CD4-positive, alpha-beta T cell treated with Interferon alpha-2 for 1 hour (primary cell): ENCODE measurements at places on chromosomes 3 and 15.

GRCh38 chr3:31051226-31051625, 156.8 kb upstream of the GADL1 start:
- no peak for DNase-seq

GRCh38 chr3:129619726-129620162, 13.3 kb upstream of the PLXND1 start:
- no peak for DNase-seq

- DNase-seq, result no peak
Measured at GRCh38 chr3:42763021-42763420, 10.0 kb downstream of the CCDC13 start.

DNA sequence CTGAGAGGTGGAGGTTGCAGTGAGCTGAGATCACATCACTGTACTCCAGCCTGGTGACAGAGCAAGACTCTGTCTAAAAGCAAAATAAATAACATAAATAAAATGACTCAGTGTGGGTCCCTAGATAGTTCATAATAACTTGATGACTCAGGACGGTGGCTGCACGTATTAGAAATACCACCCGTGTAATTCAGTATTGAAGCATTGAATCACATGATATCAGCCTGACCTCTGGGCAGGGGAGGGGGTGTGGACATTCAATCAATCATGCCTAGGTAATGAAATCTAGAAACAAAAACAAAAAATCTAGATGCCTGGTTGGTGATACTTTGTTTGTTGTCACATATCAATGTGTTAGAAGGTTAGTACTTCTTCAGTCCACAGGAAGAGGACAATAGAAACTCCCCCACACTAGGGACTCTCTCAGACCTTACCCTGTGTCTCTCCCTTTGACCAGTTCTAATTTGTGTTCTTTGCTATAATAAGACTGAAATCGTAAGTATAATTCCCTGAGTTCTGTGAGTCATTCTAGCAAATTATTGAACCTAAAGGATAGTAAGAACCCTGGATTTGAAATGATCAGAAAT, 177.3 kb downstream of the GAP43 start:
- DNase-seq, result no peak

- DNase-seq, result no peak
Measured at GRCh38 chr3:131699001-131699400, 196.2 kb upstream of the MRPL3 start.

DNA sequence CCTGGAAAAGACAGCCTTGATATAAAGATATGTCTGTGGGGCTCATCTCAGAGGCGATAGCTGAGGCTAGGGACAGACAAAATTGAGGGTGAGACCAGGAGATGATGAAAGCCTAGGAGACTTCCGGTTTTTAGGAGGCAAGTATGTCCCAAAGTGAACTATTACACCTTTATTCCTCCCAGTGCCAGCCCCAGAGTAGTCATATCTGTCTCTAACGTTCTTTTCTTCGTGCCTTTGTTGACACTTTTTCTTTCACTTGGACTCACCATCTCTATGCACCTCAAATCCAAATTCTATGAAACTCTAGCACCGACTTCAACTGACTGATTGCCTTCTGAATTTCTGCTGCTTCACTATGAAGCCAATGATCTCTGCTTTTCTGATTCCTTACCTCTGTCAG, 93.8 kb upstream of the RASGRP1 start:
- no peak for DNase-seq

- DNase-seq, result no peak
Measured at GRCh38 chr3:190492966-190493365, 20.9 kb upstream of the IL1RAP start.

DNA sequence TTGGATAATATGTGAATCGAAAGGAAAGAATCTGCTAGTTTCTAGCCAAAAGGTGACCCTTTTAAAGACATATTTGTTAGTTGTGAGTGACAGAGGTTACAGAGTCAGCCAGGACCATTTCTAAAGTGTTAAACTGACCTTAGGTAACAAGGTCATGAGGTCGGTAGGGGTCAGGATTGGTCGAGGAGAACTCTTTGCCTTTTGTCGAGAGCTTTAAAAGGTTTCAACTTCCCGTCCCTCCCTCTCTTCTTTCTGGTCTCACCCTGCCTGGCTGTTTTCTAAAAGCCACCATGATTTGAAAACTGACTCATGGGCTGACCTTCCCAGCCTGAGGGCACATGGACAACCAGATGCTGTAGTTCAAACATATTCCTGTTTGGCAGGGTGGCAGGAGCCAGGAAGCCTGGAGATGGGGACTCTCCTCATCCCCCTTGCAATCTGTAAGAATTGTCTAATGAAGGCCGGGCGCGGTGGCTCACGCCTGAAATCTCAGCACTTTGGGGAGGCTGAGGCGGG, 25.8 kb upstream of the PRTG start:
- no peak for DNase-seq
